ENCODE measurements at places on chromosomes 12 and 14. TPM values are rescaled to one million over a fixed set of nuclear protein-coding genes. Genes with fewer than 3 reads are reported as not detected.

GRCh38 chr12:67539946-67540345 is 108.6 kb upstream of the DYRK2 start:
- no peaks in the 10 kb centered on the region for H3K4me1 ChIP-seq
- DNase-seq, result no peak
- no peak overlapping the region for H3K27ac ChIP-seq
- H3K36me3 ChIP-seq, result no peaks in the 10 kb centered on the region
- no peaks in the 10 kb centered on the region for H3K27me3 ChIP-seq

DNA sequence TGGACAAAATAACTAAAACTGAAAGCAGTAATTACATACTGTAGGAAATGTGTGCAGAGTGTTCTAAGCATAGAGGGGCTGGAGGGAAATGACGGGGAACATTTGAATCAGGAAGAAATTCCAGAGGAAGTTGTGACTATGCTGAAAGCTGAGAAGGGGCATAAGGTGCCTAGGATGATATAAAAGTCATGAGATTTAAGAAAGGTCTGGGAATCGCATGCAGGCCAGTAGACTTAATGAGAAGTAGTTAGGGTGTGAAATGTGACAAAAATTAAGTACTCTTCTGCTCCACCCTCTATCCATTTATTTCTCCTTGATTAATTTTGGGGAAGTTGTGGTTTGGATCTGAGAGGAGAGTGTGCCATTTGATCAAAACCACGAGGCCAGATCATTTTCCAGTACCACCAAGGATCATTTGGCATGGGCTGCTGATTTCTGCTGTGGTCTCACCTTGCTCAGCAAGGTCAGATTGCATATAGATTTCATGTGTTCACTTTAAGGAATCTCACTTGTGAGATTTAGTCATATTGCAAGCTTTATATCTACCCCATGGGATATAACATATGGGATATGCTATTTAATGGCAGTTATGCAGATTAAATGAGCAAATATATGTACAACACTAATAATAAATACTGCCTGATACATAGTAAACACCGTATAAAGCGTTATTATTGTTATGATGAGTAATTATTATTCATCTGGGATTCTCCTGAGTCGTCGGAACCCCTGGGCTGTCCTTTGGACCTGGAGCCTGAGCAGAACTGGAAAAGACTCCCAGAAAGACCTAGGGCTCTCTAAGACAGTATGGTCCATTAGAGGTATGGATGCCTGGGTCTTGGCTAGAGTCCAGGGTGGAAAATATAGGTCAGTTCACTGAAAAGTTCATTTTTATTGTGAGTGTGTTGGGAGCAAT is 72.3 kb downstream of the SRGAP1 start:
- H3K36me3 ChIP-seq, result no peaks in the 10 kb centered on the region
- H3K27ac ChIP-seq, result no peak overlapping the region
- no peaks in the 10 kb centered on the region for H3K27me3 ChIP-seq
- no peak for DNase-seq

DNA sequence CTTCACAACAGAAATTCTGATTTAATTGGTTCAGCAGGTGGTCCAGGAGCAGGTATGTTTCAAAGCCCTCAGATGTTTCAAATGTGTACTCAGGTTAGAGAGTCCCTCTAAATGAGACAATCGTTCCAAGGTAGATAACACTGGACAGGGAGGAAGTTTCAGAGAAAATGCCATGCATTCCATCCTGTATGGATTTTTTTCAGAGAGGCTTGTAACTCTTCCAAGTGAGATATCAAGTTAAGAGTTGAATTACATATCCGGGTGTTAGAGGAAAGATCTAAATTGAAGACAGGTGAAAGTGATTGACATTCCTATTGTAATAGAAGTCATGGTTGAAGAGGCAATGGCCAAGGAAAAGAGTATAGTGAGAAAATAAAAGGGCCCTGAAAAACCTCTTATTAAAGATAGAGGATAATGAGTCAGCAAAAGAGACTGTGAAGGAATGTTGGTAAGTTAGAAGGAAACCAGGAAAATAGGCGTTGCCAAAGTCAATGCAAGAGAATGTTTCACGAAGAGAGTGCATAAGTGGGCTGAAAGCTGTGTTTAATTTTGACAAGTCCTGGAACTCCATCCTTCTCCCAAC is 105.8 kb downstream of the BMP4 start:
- H3K27ac ChIP-seq, result no peak overlapping the region
- H3K27me3 ChIP-seq, result no peaks in the 10 kb centered on the region
- no peaks in the 10 kb centered on the region for H3K36me3 ChIP-seq
- no peak overlapping the region for H3K4me3 ChIP-seq
- no peaks in the 10 kb centered on the region for H3K4me1 ChIP-seq

DNA sequence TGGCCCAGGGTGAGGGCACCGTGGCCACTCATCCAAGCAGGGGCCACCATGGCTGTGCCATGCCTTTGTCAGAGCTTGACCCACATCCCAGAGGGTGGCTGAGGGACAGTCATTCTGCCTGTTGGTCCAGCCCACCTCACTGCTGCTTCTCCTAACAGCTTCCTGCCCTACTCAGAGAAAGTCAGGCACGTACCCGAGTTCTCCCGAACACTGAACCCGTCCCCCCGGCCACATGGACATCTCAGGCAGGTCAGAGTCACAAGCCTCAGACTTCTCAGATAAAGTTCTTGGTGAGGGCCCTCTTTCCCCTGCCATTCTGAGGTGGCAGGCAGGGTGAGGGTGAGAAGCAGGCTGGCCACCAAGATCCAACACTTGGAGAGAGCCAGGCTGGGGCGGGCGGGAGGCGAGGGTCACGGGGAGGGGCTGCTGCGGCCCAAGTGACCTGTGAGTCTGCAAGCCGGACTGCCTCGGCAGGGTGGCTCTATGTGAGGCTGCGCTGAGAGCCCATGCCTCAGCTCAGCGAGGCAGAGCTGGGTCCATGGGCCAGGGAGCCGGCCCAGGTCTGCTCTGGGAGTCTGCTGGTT is 317.8 kb downstream of the TMEM121 start:
- no peaks in the 10 kb centered on the region for H3K4me1 ChIP-seq
- no peaks in the 10 kb centered on the region for H3K36me3 ChIP-seq
- H3K27ac ChIP-seq, result no peak overlapping the region
- H3K27me3 ChIP-seq, result no peaks in the 10 kb centered on the region
- peak; percentile 52 for DNase-seq

GRCh38 chr14:101064121-101064661 is 160.7 kb upstream of the RTL1 start:
- no peak overlapping the region for H3K4me3 ChIP-seq
- H3K36me3 ChIP-seq, result no peaks in the 10 kb centered on the region
- no peaks in the 10 kb centered on the region for H3K27me3 ChIP-seq
- H3K4me1 ChIP-seq, result no peaks in the 10 kb centered on the region
- H3K27ac ChIP-seq, result no peak overlapping the region

DNA sequence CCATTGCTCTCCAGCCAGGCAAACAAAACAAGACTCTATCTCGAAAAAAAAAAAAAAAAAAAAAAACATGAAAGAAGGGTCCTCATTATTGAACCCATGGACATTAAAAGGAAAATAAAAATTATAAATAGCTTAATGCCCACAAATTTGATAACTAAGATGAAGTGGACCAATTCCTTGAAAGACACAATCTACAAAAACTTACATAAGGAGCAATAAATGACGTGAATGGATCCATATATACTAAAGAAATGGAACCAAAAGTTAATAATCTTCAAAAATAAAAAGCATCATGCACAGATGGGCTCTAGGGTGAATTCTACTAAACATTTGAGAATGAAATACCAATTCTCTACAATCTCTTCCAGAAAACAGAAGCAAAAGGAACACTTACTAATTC is 47.7 kb upstream of the AP4S1 start:
- no peak overlapping the region for H3K27ac ChIP-seq
- no peak overlapping the region for H3K4me3 ChIP-seq
- H3K27me3 ChIP-seq, result no peaks in the 10 kb centered on the region
- H3K4me1 ChIP-seq, result peaks cover 22% of the 10 kb centered on the region
- H3K36me3 ChIP-seq, result no peaks in the 10 kb centered on the region

- H3K36me3 ChIP-seq, result no peaks in the 10 kb centered on the region
- no peak for DNase-seq
- no peaks in the 10 kb centered on the region for H3K27me3 ChIP-seq
- no peak overlapping the region for H3K4me3 ChIP-seq
Observed at GRCh38 chr12:80756875-80757274, 40.2 kb downstream of the MYF5 start.

- H3K27me3 ChIP-seq, result no peaks in the 10 kb centered on the region
- H3K27ac ChIP-seq, result no peak overlapping the region
- no peak overlapping the region for H3K4me3 ChIP-seq
- peaks cover 13% of the 10 kb centered on the region for H3K4me1 ChIP-seq
- no peak for DNase-seq
Observed at GRCh38 chr14:75139185-75139584, 12.3 kb upstream of the NEK9 start.

- no peaks in the 10 kb centered on the region for H3K4me1 ChIP-seq
- no peaks in the 10 kb centered on the region for H3K27me3 ChIP-seq
- H3K36me3 ChIP-seq, result peaks cover 81% of the 10 kb centered on the region
- no peak overlapping the region for H3K4me3 ChIP-seq
- no peak for DNase-seq
Observed at GRCh38 chr12:304805-305204, 42.2 kb upstream of the SLC6A13 start.

KRT6C gene
- not detected for total RNA-seq

- H3K4me3 ChIP-seq, result no peak overlapping the region
- no peak overlapping the region for H3K27ac ChIP-seq
- H3K4me1 ChIP-seq, result no peaks in the 10 kb centered on the region
- H3K27me3 ChIP-seq, result no peaks in the 10 kb centered on the region
- DNase-seq, result no peak
Observed at GRCh38 chr12:115311875-115312274, 627.9 kb upstream of the TBX3 start.

DNA sequence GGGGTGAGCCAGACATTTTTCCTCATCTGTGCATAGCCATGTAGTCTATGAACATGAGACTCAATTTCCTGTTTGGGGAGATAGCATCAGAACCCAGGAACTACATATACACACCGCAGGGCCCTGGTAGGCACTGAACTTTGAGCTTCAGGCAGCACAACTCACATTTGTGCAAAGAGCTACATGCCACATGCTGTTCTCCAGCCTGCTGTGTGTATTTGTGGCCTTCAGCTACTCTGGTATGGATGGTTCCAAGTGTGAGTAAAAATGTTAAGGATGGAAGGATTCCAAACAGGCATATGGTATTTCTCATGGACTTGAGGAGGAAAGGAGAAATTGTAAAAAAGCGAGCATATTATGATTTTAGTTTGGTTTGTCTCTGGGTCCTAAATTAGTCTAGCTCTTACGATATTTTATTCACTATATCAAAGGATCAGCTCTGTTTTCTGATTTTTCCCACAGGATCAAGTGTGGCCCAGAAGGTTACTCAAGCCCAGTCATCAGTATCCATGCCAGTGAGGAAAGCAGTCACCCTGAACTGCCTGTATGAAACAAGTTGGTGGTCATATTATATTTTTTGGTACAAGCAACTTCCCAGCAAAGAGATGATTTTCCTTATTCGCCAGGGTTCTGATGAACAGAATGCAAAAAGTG is 422.4 kb upstream of the OR4E1 start:
- H3K4me1 ChIP-seq, result no peaks in the 10 kb centered on the region
- no peak overlapping the region for H3K27ac ChIP-seq

PCBP2 gene
- 354 TPM for total RNA-seq

GRCh38 chr14:61698206-61698980 is 3.1 kb downstream of the HIF1A start:
- no peaks in the 10 kb centered on the region for H3K27me3 ChIP-seq
- H3K4me1 ChIP-seq, result peaks cover 3% of the 10 kb centered on the region
- H3K27ac ChIP-seq, result no peak overlapping the region
- peak overlapping the region; percentile 95 for H3K4me3 ChIP-seq

DNA sequence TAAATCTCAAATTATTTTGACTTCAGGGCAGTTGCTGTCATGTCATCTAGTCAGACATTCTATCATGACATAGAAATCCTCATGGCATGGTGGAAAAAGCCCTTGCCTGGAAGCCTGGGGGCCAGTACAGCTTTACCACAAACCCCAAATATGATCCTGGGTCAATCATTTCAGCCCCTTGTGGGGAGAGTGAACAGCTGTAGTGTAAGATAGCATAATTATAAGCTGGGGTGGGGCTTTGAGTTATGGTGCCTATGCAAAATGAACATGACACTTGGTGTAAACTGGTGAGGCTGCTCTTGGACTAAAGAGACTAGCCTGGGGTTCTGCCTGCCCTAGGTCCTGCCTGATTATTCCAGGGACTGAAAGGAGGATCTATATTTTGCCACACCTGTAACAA is 207.7 kb upstream of the DDHD1 start:
- no peak overlapping the region for H3K27ac ChIP-seq
- no peak overlapping the region for H3K4me3 ChIP-seq
- no peak for DNase-seq
- no peaks in the 10 kb centered on the region for H3K36me3 ChIP-seq
- H3K4me1 ChIP-seq, result no peaks in the 10 kb centered on the region

- no peak overlapping the region for H3K4me3 ChIP-seq
- DNase-seq, result no peak
- H3K36me3 ChIP-seq, result no peaks in the 10 kb centered on the region
- no peak overlapping the region for H3K27ac ChIP-seq
Observed at GRCh38 chr14:90678420-90678819, 137.8 kb downstream of the TTC7B start.

- DNase-seq, result no peak
- H3K4me1 ChIP-seq, result no peaks in the 10 kb centered on the region
- no peak overlapping the region for H3K4me3 ChIP-seq
- H3K27me3 ChIP-seq, result no peaks in the 10 kb centered on the region
- H3K36me3 ChIP-seq, result no peaks in the 10 kb centered on the region
Observed at GRCh38 chr12:107801150-107801549, 26.6 kb downstream of the ASCL4 start.

- H3K36me3 ChIP-seq, result no peaks in the 10 kb centered on the region
- H3K4me1 ChIP-seq, result no peaks in the 10 kb centered on the region
- H3K4me3 ChIP-seq, result no peak overlapping the region
- DNase-seq, result no peak
- no peaks in the 10 kb centered on the region for H3K27me3 ChIP-seq
- no peak overlapping the region for H3K27ac ChIP-seq
Observed at GRCh38 chr14:25003537-25003936, 46.4 kb downstream of the STXBP6 start.

OTOGL gene
- not detected for total RNA-seq

- H3K4me1 ChIP-seq, result peaks cover 5% of the 10 kb centered on the region
- H3K36me3 ChIP-seq, result no peaks in the 10 kb centered on the region
- H3K27ac ChIP-seq, result peak overlapping the region; percentile 63
- no peak overlapping the region for H3K4me3 ChIP-seq
- DNase-seq, result no peak
Observed at GRCh38 chr12:94305130-94305957, 154.3 kb downstream of the CEP83 start.

- no peaks in the 10 kb centered on the region for H3K27me3 ChIP-seq
- no peak overlapping the region for H3K27ac ChIP-seq
- H3K4me3 ChIP-seq, result no peak overlapping the region
- no peaks in the 10 kb centered on the region for H3K36me3 ChIP-seq
- H3K4me1 ChIP-seq, result no peaks in the 10 kb centered on the region
- DNase-seq, result no peak
Observed at GRCh38 chr12:90280564-90281058, 572.0 kb upstream of the ATP2B1 start.

- no peak for DNase-seq
- H3K4me3 ChIP-seq, result no peak overlapping the region
- no peak overlapping the region for H3K27ac ChIP-seq
- no peaks in the 10 kb centered on the region for H3K36me3 ChIP-seq
Observed at GRCh38 chr12:124556896-124557501, 10.4 kb downstream of the NCOR2 start.

Measured in ascending aorta (tissue), 2 donors.